ENCODE measurements at places on chromosomes 16 and 17.

GRCh38 chr16:87165885-87166284, 151.3 kb downstream of the C16orf95 start:
- no peak for DNase-seq

DNA sequence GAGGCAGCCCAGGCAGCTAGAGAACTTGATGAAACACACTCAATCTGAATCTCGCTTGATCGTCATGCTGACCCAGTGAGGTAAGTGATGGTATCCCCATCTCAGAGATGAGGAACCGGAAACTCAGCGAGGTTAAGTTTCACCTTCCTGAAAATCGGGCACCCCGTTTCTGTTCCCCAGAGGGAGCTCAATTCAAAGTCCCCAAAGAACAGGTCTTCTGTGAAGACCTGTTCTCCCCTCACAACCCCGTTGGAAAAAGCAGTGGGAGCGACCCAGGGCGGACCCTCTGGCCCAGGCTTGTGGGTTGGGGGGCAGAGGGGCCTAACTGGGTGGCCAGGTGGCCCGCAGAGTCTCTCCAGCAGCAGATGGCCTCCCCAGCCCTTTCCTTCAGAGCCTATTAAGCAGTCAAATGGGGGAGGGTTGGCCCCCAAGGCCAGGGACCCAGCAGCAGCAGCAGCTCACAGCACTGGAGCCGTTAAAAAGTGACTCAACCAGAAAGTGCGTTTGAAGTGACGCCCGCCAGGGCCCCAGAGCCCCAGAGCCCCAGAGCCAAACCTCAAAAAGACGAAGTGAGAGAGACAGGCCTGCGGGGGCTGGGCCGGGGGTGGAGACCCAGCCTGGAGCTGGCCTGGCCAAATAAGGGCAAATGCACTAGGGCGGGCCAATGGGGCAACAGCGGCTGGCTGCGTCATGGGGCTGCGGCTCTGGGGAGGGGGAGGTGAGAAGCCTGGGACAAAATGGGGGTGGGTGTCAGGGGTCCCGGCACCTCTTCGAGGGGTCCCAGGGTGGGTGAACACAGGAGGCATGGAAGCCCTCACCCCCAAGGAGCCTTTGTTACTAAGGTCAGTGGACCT, 9.2 kb upstream of the TSPOAP1 start:
- DNase-seq, result no peak

DNA sequence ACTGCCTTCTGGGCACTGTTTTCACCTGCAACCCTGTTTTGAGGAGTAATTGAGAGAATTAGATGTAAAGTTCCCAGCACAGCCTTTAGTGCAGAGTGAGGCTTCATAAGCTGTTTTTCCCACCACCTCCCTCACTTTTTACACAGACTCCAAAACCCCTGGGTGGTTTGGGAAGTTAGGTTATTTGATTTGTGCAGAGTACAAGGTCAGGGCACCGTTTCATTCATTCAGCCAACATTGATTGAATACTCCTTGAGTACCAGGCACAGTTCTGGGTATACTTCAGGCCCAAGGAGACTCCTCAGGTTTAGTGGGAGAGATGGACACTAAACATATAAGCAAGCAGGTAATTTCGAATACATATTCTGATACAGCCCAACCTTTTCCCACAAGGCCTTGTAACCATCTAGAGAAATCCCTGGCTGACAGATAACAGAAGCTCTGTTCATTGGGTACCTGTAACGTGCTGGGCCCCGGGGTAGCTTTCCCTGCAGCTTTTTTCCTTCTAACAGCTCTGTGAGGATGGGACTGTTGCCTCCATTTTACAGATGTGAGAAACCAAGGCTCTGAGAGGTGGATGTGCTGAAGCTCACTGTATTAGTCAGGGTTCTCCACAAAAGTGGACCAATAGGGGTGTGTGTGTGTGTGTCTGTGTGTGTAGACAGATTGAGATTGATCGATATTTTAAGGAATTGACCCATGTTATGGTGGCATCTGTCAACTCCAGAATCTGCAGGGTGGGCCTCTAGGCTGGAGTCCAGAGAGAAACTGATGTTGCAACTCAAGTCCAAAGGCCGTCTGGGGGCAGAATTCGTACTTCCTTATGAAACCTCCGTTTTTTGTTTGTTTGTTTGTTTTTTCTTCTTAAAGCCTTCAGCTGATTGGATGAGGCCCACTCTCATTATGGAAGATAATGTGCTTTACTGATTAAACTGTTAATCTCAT, 234.7 kb downstream of the SNX29 start:
- no peak for DNase-seq

GRCh38 chr17:50918933-50919296, 52.8 kb upstream of the TOB1 start:
- no peak for DNase-seq

GRCh38 chr16:28151180-28151579, 60.6 kb downstream of the XPO6 start:
- DNase-seq, result no peak

GRCh38 chr17:69714669-69715068, 300.2 kb downstream of the MAP2K6 start:
- no peak for DNase-seq

DNA sequence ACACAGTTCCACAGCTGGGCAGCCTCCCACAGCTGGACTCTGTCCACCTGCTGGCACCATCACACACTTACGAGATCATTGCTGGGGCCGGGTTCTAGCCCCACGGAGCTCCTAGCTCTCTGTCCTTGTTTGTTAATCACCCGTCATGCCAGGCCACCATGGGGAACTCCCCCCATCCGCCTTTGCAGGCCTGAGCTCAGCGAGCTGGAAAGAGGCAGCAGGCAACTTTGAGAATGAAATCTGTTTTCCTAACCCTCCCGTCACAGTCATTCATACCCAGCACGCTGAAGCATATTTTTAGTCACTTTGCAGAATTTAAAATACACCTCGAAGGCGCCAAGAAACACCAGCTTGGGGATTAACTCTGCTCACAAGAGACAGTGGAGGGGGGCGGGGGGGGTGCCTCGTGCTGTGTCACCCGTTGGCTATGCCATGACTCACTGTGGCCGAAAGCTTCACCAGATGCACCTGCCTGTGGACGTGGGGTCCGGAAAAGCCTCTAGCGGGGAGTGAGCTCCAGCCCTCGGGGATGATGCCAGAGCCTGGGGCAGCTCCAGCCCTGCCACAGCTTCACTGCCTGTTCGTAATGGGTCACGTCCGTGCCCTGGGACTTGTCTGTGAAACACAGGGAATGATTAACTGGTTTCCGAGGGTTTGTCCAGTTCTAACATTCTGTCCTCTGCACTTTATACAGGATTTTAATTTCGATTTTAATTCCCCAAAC, 1.4 kb upstream of the SPNS2 start:
- DNase-seq, result no peak

GRCh38 chr17:45917081-45917480, 22.7 kb downstream of the MAPT start:
- DNase-seq, result no peak

DNA sequence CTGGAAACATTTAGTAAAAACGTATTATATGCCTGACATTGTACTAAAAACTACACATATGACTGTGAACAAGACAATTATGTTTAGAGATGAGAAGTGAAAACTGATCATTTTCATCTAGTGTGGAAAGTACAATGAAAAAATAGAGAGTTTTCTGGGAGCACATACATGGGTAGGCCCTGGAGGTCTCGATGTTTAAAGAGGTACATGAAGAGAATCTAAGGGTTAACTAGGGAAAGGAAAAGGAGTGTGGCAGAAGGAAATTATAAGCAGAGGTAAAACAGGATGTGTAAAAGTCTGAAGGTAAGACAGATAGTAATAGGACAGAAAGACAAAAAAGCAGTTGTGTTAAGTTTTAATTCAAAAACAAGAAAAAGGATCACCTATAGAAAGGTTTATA, 113.7 kb downstream of the USP32 start:
- DNase-seq, result no peak

GRCh38 chr17:78130090-78130436, 508 bp upstream of the TMC8 start:
- no peak for DNase-seq

GRCh38 chr17:48308581-48308980, 121.4 kb downstream of the SKAP1 start:
- no peak for DNase-seq

DNA sequence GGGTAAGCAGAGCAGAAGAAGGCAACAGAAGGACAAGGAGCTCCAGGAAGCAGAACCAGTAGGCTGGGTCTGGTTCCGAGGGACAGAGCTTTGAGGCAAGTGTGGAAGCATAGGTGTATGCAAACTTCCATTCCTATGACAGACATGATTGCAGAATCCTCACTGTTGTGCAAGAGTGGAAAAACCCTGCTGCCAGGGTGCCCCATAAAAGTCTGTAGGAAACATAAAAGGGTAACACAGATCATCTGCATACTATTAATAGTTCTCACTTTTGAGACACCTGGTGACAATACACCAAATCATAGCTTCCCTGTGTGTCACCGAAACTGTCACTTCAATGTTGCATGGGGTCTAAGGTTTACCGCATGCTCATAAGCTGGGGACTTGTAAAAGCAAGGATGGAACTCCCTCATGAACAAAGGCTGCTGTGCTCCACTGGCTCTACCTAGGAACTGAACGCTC, 39.7 kb downstream of the ARHGAP17 start:
- no peak for DNase-seq

DNA sequence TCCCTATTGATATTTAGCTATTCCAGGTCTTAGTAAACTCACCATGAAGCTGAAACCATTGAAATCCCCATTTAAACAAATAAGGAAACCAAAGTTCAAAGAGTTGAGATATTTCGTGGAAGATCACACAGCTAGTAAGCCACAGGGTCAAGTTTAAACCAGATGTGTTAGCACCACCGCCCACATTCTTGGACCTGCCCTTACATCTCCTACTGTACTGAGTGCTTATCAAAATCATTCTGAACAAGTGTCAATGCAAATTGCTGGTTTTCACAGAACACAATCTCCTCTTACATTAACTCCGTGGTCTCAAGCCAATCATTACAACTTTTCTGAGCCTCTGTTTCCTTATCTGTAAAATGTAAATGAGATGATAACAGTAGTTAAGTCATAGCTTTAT, 676.2 kb downstream of the CDH11 start:
- DNase-seq, result no peak

GRCh38 chr16:15031586-15031985, 24.3 kb downstream of the NTAN1 start:
- no peak for DNase-seq

- no peak for DNase-seq
These were observed 1.3 kb downstream of the AKAP1 start for GRCh38 chr17:57086069-57086930.

DNA sequence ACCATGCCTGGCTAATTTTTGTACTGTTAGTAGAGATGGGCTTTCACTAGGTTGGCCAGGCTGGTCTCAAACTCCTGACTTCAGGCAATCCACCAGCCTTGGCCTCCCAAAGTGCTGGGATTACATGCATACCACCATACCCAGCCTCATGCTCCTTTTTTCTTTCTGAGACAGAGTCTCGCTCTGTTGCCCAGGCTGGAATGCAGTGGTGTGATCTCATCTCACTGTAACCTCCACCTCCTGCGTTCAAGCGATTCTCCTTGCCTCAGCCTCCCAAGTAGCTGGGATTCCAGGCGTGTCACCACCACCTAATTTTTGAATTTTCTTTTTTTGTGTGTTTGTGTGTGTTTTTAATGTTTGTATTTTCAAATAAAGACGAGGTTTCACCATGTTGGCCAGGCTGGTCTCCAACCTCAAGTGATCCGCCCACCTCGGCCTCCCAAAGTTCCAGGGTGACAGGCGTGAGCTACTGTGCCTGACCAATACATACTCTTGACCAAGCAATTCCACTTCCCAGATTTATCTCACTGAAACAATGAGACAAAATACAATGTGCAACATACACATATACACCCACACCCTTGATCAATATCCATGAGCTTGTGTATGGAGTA, 5.0 kb downstream of the GRB2 start:
- DNase-seq, result no peak

- DNase-seq, result no peak
These were observed 17.3 kb downstream of the TAC4 start for GRCh38 chr17:49830605-49831004.

All from foreskin melanocyte (primary cell).